ENCODE measurements at places on chromosomes 4 and X.

DNA sequence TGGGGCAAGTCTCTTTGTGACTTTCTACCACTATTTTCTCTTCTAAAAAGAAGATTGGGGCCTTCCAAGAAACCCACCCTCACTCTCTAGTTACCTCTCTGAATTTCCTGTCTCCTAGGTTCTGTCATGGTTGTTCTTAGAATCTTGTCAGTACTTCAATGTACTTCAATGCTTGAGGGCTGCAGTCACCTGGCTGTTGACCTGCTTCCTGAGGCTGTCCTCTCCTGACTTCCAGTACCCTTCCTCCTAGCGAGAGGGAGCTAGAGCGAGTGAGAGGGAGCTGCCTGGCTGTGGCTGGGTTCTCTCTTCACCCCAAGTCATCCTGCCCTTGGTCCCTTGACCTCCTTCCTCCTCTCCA, 17.7 kb downstream of the CD99L2 start:
- DNase-seq, result no peak

DNA sequence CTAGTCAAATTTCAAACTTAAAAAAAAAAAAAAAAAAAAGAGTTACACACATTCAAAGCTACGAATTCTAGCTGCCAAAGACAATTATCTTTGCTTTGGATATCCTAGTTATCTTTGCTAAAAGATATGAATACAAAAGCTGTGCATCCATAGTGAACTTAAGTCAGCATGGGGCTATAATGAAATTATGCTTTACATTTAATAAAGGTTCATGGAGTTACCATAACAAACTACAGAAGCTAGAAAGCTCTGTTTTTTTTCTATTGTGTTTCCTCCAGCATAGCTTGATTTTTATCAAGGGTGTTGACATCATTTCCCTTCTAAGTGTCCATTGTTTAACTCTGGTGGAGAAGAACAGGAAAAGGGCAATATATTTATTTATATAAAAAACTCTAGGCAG, 234.1 kb downstream of the ANKRD50 start:
- DNase-seq, result no peak

DNA sequence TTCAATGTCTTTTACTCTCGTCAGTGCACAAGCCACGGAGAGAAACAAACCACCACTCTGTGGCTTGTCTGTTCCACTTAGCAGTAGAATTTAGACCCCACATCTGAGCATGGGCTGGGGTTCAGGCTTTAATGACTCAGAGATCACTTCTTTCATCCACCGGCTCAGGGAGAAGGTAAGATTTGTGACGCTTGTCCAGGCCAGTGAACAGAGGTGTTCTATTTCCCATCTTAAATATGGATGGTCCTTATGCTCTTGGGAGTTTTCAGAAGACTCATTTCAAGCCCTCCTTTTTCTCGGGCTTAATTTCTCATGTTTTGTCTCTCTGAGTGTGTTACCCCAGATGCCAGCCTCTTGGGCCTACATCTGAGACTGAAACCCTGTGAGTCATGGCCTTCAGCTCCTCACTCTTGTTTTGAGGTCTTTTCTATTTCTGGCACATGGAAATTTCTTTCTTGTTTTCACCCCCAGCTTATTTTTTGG, 127.4 kb upstream of the SFRP2 start:
- no peak for DNase-seq

DNA sequence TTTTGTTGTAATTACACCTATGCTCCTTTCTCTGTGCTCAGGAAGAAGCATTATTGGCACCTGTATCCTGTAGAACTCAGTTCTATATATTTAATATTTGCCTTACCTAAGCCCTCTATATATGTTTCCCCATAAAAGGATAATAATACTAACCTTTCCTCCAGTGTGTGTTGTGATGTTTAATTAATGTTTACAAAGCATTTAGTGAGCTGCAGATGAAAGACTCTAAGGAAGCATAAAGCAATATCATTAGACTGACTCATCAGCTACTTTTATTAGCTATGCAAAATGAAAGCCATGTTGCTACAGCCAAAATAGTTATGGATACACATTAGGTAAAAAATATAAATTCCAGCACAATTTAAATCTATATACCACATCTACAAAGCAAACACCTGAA, 93.6 kb upstream of the PTPN13 start:
- no peak for DNase-seq

DNA sequence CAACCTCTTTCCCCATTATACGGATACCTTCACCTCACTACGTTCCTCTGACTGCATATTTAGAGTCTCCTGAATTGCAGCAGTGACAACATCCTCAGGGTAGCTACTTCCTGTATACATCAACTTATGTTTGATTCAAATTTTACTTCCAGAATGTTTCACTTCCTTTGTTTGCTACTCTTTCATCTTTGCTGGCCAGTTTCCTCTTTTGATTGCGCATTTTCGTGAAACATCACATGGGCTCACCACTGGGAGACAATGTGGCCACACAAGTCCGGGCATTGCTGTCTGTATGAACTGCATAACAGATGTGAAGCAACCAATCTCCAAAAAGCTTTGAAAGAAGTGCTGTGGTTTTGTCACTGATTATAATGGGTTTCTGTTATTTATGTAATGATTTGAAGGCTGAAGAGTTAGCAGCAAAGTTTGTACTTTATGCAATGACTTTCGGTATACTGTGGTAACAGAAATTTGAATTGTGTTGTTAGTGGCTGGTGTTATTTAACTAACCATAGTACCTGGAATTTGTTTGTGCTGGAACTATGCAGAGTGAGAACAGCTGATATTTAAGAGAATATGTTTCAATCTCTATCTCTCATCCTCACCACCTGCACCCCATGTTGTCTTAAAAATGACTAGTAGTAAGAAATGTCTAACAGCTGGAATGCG, 7.4 kb downstream of the SNCA start:
- DNase-seq, result no peak

DNA sequence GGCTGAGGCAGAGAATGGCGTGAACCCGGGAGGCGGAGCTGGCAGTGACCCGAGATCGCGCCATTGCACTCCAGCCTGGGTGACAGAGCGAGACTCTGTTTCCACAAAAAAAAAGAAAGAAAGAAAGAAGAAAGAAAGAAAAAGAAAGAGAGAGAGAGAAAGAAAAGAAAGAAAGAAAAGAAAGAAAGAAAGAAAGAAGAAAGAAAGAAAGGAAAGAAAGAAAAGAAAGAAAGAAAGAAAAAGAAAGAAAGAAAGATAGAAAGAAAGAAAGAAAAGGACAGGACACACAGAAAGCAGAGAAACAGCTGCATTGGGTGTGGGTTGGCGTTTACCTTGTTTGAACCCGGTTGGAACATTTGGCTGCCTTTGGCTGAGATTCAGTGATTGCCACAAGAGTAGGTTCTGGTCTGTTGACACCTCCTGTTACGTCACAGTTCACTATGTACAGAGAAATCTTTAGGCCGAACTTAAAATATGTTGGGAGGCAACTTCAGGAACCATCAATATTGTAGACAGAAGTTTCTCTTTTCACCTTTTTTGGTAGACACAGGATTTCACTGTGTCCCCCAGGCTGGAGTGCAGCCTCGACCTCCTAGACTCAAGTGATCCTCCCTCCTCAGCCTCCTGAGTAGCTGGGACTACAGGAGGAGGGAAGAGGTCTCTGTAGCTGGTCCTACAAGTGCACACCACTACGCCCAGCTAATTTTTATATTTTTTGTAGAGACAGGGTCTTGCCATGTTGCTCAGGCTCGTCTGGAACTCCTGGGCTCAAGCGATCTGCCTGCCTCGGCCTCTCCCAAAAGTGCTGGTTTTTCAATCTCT, 16.3 kb upstream of the PLCXD1 start:
- no peak for DNase-seq

GRCh38 chr4:147037069-147037468, 91.4 kb upstream of the TTC29 start:
- DNase-seq, result no peak

- no peak for DNase-seq
Observed at GRCh38 chr4:94536649-94537469, 85.1 kb downstream of the PDLIM5 start.

DNA sequence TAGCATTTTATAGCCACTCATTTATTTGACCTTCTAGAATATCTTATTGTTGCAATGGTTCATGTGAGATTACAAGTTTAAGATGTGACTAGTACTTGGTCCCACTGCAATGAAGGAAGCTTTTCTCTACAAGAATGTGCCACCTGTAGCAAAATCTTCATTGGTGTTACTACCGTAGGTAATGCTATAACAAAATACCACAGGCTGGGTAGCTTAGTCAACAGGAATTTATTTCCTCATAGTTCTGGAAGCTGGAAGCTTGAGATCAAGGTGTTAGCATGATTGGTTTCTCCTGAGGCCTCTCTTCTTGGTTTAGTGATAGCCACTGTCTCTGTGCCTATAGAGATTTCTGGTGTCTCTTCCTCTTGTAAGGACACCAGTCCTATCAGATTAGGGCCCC, 441.0 kb downstream of the GPM6A start:
- DNase-seq, result no peak

- no peak for DNase-seq
Observed at GRCh38 chr4:165757451-165757850, 115.6 kb upstream of the TLL1 start.

DNA sequence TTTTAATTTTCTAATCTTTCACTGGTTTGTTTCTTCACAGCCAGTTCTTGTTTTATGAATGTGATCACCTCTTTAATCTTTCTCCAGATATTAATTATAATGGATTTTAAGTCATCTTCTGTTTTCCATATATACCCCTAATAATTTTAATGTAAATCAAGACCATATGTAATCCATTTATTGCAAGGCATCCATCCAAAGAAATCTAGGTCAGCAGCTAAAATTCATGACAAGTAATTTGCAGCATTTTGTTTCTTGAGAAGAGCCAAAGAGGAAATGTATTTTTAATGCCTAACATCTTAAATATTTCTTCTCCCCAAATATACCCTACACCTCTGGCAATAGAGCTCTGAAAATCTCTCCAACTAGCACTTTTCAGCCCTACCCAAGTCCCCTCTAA, 81.1 kb downstream of the SUPT20HL2 start:
- DNase-seq, result no peak

DNA sequence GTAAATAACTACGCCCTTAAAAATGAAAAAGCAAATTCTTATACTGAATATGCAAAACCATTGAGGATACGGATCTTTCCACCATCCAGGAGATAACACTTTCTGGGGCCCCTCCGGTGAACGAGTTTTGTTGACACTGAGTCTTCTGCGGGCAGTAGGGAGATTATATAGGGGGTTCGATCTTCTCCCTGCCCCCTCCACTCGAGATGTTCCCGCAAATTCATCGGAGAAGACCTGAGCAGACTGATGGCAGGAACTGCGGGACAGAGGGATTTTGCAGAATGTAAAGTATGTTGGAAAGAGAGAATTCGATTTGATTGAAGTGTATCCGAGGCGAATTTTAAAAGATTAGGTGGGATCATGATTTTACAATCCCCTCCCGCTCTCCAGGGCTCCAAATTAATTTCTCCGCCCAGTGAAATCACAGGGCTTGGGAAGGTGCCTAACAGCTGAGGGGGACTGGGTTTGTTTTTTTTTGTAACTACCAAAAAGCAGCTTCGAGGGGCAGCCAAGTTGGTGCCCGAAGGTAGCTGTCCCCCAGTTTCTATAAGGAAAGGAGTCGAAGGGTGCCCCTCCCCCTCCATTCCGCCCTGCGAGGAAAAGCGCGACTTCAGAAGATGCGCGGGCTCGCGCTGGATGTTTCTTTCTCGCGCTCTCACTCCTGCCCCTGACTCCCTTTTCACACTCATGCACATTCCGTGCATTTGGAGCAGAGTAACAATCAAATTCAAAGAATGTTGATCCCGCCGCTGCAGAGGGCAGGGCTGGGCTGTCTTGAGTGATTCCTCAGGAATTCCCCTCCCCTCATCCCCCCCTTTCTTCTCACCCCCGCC, 1.2 kb downstream of the TMEM255A start:
- no peak for DNase-seq

DNA sequence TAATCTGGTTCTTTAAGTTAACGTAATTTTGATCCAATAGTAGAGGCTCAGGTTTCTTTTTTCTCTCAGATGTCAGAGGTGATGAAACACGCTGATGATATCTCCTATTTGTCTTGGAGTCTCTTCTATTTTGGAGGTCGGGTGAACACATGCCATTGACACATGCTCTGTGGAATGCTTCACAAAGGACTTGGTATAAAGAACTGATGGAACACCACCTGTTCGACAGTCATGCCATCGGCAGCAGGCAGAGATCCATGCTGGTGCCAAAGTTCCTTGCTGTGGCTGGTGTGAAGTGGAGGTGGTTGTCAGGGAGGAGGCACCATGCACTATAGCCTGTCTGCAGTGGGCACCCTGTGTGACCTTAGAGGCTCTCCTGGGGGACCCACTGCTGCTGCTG, 94.9 kb downstream of the ATP8A1 start:
- DNase-seq, result no peak

DNA sequence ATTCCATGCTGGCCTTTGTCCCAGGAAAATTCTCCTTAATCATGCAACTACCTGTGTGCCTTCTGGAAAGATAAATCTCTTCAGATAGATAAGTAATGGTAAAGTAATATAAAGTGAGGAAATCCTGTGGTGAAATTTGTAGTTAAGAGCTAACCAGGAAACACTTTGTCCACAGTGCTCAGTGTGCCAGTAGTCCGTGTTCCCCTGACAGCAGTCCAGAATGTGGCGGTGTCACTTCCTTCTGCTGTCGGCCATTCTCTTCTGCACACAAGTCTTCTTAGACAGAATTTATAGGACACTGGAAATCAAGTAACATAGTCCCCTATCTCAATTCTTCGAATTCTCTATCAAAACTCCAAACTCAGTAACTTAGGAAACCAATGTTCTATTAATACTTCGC, 5.7 kb upstream of the CXXC4 start:
- DNase-seq, result no peak

GRCh38 chrX:118654331-118654730, 73.1 kb upstream of the IL13RA1 start:
- DNase-seq, result no peak

- no peak for DNase-seq
Observed at GRCh38 chr4:184395971-184396391, 78.4 kb downstream of the IRF2 start.

GRCh38 chr4:73727685-73728084, 12.7 kb upstream of the CXCL8 start:
- DNase-seq, result no peak

DNA sequence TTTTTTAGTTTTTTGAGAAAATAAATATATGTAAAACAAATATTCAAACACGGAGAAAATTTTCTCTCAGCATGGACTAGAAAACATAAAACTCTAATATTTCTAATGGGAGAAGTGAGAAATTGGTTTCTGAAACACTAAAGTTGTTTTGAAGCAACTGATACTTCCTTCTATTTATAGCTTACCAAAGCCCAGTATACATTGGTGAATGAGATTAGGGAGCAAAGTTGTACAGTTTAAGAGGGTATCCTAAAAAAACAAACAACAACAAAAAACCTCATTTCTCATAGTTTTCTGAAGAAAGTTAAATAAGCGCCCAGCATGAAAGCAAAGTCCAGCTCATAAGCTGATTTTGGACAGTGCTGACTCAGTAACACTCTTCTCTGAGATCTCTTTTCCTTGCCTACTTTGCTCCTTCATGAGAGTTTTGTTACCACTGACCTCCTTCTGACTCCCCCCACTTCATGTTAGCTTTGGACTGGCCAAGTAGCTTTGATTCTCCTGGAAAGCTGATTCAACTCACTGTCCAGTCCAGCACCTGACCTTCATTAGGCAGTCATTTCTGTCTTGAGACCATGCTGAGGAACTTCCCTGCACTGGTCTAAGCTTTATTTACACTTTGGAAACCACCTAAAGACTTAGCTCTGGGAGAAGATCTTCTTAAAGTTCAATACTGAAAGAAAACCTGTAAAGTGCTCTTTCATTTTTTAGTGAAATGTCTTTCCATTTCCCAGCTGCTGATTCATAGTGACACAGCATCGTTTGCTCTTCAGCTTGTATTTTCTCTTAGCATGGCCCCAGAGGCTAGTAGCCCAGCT, 21.8 kb upstream of the P2RY10 start:
- DNase-seq, result no peak

- DNase-seq, result no peak
Observed at GRCh38 chr4:182192511-182193181, 50.6 kb upstream of the TENM3 start.

GRCh38 chr4:48295116-48295515, 25.5 kb upstream of the TEC start:
- no peak for DNase-seq

Data from cortex of kidney (tissue), 1 donor.